HS-27A (cell line): ENCODE measurements at places on chromosomes 11 and 22.

- DNase-seq: no peak
Observed at GRCh38 chr11:95515371-95515770, 274.2 kb downstream of the FAM76B start.

- no peak for DNase-seq
Observed at GRCh38 chr11:116714902-116715301, 57.9 kb downstream of the BUD13 start.

DNA sequence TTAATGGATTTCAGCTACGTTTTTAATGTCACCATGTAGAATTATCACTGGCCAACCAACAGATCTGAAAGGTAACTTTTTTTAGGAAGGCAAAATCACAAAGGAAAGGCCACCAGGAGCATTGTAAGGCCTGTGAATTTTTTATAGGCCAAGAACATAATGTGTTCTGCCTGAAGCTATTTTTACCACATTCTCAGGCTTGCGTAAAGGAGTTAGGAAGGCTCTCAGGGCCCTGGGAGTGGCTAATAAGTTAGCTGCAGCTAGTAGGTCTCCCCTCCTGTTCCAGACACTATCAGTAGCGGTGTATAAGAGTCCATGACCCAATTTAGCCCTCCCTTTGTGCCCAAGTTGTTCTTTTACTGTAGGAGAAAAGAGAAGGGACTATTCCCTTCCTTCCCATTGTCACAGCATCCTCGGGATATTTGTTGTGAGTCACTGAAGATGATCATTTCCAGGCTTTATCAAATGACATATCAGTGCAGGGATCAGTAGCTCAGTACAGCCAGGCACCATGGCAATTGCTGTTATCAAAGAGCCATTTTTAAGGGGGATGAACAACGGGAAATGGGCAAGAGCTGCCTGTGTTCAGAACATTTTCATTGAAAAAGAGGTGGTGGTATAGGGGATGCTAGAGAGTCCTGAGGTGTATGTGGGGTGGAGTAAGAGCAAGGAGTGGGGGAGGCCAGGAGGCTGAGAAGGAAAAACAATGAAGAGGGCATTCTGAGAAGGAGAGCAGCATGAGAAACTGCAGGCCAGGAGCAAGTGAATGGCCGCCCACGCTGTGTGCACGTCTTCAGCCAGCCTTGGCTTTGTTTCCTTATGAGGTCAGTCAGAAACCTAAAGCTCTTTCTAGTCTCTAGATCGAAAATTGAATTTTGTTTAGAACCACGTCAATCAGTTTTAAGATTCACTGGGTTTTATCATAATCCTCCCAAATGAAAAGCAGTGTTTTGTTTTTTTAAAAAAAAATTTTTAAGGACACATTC, 940.3 kb downstream of the NTM start:
- DNase-seq: no peak

DNA sequence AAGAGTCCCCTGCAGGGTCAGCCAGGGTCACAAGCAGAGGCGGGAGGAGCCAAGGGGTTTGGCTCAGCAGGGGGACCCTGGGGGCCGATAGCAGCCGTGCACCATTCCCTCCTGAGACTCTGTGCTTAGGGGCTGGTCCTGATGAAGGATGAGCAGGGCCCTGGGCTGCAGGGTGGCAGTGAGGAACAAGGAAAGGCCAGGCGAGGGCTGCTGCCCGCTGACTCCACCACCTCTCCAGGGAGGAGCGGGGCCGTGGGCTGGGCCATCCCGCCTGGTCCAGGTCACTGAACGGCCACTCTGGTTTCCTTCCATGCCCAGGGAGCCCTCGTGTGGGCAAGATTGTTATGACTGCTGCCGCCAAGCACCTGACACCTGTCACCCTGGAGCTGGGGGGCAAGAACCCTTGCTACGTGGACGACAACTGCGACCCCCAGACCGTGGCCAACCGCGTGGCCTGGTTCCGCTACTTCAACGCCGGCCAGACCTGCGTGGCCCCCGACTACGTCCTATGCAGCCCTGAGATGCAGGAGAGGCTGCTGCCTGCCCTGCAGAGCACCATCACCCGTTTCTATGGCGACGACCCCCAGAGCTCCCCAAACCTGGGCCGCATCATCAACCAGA, 9.2 kb upstream of the NDUFS8 start:
- DNase-seq: no peak

- no peak for DNase-seq
Observed at GRCh38 chr11:44143987-44144909, 48.8 kb downstream of the EXT2 start.

DNA sequence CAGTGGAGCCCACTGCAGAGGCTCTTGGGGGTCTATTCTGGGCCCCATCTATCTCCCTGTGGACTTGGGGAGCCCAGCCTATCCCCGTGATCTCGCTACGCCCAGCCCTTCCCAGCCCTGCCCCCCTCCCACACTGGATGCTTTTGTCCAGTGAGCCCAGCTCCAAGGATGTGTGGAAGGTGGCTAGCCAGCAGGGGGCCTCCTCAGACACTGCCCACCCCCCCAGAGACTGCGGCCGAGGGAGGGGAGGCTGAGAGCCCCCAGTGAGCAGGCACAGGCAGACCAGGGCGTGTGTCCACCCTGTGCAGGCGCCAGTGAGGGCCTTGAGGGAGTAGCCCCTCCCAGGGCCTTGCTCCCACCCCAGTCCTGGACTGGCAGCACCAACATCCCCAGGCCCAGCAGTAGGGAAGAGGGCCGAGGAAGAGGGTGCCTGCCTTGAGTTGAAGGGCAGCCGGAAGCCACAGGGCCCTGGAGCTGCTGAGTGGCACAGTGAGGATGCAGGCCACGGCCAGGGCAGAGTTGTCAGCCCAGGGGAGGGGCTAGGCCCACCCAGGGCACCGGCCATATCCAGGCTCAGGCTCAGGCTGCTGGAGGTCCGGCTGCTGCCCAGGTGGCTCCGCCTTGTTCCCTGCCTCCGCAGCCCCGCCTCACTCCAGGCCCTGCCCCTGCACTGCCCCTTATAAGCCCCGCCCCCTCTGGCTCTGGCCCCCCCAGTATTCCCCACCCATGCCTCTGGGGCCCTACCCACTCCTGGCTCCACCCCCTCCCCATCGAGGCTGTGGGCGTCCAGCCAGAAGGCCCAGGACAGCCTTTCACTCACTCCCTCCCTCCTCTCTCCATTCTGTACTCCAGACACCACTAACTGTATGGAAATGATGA, 28.0 kb downstream of the MOB2 start:
- DNase-seq: no peak

GRCh38 chr11:111776398-111777093, 10.4 kb upstream of the PPP2R1B start:
- no peak for DNase-seq

- DNase-seq: peak; percentile 100
Observed at GRCh38 chr11:5280582-5281102, 10.9 kb upstream of the HBE1 start.

DNA sequence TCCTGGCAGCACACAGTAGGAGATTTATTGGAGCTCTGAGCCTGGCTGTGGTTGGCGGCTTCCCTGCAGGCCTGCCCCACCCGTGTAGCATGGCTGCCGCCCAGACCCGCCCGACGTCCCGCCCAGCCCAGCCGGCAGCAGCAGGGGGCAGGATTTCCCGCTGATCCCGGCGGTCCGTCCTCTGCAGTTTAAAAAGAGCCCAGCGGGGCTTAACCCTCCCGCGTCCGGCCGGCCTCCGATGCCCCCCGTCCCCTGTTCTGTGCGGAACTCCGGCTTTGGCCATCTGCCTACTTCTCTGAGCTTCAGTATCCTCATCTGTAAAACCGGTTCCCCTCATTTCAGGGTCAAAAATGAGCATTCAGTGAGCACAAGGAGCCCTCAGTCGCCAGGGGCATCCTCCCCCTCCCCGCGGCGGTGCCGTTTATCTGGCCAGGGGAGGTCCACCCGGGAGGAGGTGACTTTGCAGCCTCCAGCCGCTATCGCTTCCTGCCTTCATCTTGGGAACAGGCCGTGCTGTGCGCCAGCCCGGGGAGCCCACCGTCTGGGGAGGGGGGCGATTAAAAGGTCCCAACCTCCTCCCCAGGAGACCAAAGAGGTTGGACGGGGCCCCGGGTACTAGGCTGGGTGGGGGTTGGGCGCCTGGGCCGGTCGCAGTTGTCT, at the start of gene GAS2L1:
GAS2L1 (plus strand) TSS at position 476 of the 660 bp plus-strand sequence. CDS start 1,456 bp downstream, outside the sequence.
- DNase-seq: peak; percentile 48

- DNase-seq: no peak
Observed at GRCh38 chr11:36454941-36455631, 55.0 kb downstream of the TRAF6 start.

DNA sequence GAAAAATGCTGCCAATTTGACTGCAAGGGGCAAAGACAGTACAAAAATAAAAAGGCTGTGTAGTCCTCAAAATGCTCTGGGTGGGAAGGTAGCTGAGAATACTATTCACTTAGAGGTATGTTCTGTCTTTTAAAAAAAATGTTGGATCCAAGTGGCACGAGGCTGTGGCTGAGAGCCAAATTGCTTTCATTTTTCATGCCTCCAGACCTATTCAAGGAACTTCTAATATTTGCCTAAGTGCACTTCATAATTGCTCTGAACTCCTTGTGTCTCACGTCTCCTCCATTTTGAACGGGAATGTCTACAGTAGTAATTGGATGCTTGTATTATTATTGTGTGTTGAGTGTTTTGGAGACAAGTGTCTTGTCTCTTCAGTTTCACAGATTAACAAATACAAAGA, 19.1 kb upstream of the SLC22A25 start:
- DNase-seq: no peak

- peak; percentile 7 for DNase-seq
Observed at GRCh38 chr22:20750461-20751184, 23.3 kb upstream of the SERPIND1 start.

DNA sequence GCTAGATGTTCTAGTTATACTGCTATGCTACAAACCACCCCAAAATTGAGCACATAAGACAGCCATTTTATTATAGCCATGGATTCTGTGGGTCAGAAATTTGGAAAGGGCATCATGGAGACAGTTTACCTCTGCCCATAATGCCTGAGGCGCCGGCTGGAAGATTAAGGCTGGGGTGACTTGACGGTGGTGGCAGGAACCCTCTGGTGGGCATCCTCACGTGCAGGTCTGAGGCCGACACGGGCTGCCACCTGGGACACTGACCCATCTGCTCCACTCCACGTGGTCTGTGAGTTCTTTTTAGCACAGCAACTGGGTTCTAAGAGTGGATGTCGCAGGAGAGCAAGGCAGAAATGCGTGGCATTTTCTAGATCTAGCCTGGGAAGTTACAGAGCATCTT, 40.0 kb upstream of the PRDM11 start:
- DNase-seq: no peak

DNA sequence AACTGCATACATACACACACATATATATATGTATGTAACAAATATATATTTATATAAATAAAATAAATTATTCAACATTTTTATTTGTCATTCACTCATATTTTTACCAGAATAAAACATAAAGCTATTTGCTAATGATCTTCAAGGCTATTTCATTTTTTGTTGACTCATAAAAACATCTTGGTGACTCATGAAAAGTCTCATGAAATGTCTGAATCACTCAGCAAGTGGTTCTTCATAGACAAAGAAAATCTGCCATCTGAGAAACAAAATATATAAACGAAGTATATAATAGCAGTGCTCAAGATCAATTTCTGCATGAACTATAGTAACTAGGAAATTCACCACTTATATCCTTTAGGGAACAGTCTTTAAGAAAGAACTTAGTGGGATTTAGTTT, 764.8 kb upstream of the FAT3 start:
- no peak for DNase-seq

- no peak for DNase-seq
Observed at GRCh38 chr22:35540595-35541253, at the start of gene RASD2. RASD2 (plus strand) TSS chr22:35540831; CDS start chr22:35546810, 5,979 bp downstream.

GRCh38 chr11:14451825-14452224, 47.8 kb downstream of the COPB1 start:
- DNase-seq: no peak

DNA sequence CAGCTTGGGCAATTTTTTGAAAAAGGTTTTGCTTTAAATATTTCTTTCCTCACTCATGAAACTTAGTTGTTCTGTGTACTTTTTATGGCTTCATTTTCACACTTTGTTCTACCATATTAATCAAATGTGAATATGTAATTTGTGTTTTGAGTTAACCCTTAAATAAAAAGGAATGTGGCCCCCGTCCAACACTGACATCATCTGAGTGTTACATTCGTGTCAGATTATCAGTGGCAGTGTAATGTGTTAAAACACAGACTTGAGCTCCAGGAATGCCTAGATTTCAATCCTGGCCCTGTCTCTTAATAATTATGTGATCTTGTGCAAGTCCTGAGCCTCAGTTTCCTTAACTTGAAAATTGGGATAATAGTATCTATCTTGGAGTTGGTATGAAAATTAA, 5.6 kb downstream of the RTN3 start:
- DNase-seq: no peak

- no peak for DNase-seq
Observed at GRCh38 chr11:68816917-68817419, 24.7 kb downstream of the CPT1A start.

DNA sequence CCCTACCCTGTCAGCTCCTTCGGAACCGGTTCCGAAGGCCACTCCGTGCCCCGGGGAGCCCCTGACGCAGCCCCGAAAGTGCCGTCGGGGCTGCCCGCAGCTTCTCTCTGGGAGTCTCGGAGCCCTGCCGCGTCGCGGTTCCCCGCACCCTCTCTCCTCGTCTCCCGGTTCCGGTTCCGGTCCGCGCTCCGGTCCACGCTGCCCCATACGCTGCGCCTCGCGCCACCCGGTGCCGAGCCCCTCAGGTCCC, 618 bp downstream of the MTA2 start:
- DNase-seq: no peak

GRCh38 chr22:19707347-19708290, 6.7 kb upstream of the SEPTIN5 start:
- DNase-seq: no peak

DNA sequence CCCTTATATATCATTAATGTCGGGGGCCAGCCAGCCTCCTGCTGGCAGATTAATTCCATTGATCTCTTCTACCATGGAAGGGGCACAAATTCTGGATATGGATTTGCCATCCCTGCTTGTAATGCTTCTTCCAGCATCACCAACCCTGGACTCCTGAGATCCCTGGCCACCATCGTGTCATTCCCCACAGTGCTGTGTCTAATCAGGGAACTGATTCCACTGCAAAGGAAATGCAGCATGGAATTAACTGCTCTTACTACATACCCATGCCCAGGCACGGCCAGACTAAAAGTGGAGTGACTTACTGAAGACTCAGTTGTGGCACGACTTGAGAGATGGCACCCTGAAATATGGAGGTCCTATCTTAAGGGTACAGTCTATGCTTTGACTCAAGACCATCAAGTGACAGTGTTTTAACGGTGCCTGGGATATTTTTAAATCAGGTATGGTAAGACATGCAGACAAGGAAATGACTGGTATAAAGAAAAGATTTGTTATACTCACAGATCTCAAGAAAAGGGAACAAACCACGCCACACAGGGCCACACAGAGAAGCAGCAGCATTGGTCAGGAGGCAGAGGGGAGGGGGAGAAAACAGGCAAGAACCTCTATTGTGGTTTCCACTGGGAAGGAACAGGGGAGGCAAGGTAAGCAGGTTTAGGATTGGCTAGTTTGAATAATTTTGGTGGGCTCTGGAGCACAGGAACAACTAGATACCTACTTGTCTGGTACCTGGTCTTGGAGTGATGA, 65.1 kb downstream of the IGLL5 start:
- no peak for DNase-seq

- DNase-seq: no peak
Observed at GRCh38 chr11:47907499-47907898, 59.3 kb upstream of the NUP160 start.
